Caudate nucleus (tissue), 63 donors: ENCODE measurements at places on chromosomes 3 and 15.

DNA sequence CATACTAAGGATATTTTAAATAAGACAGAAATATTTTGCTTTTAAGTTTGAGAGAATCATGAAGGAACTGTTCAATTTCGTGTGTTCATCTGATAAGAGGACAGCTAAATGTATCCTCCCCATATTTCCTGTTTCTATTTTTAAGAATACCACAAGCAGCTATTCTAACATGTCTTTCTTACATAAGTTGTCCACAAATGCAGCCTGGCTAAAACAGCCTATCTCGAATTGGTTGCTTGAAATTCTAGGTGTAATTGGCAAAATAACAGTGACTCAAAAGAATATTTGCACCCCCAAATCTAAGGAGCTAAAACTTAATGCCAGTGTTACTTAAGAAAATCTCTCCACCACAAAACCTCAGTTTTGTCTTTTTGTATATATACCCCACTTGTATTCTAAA lies 35.0 kb downstream of the BTLA start:
- no peak for DNase-seq

DNA sequence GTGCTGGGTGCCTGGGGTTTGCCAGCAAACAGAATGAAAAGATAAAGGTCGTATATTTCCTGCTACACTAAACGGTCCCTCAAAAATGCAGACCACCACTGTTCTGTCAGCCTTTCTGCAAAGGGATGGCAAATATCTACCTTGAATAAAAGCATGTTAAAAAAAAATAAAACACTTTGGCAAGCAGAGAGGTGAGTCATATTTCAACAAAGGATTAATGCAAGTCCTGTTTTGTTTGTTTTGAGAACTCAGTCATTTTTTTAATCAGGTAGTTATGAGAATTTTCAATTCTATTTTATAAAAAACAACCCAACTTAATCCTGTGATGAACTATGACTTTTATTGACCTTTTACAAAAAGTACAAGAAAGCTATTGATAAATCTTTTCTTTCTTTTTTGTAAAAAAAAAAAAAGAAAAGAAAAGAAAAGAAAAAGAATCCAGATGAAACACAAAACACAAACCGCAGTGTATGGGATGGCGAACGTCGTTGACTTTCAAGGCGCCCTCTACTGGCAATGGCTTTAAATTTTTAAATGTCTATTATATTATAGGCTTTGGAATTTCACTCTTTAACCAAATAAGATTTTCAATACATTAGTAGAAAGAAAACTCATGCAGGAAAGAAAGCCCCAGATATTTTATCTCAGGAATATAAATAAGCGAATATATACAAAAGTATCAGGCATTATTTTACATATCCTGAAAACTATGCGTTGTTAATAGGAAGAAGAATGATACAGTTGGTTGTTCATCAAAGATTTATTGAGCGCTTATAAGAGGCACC lies 87.8 kb downstream of the NCEH1 start:
- DNase-seq, result no peak

DNA sequence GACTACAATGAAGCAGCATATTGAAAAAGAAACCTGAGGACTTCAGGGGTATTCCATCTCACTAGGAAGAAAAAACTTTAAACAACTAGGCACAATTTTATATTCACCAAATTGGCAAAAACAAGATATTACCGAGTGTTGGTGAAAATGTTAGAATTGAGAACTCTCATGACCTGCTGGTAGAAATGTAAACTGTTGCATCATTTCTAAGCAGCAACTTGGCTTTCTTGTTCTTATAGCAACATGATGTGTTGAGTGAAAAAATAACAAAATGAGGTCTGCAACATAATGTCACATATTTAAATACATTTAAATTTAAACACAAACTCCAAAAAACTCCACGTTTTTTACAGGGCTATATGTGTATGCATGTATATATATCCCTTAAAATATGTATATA lies 59.0 kb upstream of the SPPL2A start:
- DNase-seq, result no peak

- no peak for DNase-seq
Observed at GRCh38 chr3:120170223-120170622, 76.0 kb upstream of the GSK3B start.

GRCh38 chr3:100069472-100069871 lies 44.8 kb downstream of the FILIP1L start:
- DNase-seq, result no peak

DNA sequence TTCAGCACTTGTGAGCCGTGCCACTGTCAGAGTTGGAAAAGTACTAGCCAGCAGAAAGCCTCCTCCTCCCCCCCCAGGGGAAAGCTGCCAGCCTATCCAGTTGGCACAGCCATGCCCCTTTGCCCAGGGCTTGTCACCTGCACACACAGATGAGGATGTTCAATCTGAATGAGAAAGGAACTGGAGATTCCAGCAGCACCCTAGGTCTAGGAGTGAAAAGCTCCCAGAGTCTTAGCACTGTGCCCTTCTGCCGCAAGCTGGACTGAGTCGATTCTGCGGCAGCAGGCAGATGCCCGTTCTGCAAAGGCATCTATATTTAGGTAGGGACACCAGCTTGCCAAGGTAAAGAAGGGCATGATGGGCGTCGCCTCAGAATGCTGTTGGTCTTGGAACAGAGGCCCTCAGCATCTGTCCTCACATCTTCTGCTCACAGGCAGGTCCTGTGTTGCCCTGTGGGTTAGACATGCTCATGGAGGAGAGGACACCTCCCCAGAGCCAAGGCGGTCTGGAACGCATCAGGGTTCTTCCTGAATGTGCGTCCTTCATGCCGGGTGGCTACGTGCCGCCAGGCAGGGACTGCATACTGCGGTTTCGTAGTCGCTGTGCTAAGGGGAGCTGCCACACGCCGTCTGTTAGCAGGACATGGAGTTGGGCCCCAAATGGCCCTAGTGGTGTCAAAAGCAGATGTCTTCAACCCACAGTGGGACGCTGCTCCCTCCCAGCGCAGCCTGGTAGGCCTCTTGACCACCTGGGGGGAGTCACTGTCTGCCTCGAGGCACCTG lies 109.5 kb downstream of the VGLL4 start:
- no peak for DNase-seq

DNA sequence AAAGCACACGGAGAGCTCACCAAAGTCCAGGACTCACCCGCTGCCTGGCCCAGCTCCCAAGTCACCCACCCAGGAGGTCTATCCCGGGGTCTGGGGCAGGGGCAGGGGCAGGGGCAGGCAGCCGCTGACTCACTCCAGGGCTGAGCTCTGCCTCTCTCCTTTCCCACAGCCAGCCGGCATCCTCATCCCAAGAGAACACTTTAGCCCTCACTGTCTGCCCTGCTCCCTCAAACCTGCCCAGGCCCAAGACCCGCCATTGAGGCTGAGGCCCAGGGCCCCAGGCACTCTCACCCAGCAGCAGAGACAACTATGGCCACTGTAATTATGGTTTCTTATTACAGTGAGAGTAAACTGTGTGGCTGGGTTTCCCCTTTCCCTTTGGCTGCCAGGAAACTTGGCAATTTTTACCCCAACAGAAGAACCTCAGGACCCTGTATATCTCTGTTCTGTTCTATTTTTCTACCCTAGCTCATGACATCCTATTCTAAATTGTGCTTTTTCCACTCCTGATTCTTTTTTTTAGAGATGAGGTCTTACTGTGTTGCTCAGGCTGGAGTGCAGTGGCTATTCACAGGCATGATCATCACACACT lies 53.0 kb downstream of the IQSEC1 start:
- no peak for DNase-seq

- no peak for DNase-seq
Observed at GRCh38 chr3:44111482-44111881, 130.2 kb upstream of the TOPAZ1 start.

DNA sequence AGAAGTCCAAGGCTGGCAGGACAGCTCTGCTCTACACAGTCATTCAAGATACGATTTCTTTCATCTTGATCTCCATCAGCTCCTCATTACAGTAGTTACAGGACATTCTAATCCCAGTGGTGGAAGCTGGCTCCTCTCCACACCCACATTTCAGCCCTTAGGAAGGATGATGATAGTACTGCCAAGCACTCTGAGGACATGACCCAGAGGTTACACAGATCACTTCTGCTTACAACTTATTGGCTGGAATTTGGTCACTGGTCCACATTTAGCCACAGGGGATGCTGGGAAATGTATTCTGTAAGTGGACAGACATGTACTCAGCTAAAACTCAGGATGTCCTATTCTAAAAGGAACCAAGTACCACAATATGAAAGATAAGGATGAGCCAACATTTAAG lies 77.1 kb downstream of the IQCH start:
- DNase-seq, result no peak

DNA sequence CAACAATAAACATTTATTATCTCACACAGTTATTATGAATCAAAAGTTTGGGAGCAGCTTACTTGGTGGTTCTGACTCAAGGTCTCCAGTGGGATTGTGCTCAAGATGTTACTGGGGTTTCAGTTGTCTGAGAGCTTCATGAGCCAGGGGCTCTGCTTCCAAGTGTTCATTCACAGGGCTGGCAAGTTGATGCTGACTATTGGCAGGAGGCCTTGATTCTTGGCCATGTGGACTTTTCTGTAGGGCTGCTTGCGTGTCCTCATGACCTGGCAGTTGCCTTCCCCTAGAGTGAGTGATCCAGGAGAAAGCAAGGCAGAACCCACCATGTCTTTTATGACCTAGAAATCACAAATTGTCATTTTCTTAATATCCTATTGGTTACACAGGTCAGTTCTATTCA lies 87.2 kb upstream of the TNFAIP8L3 start:
- DNase-seq, result no peak

GRCh38 chr15:24865303-24865702 lies 89.5 kb upstream of the SNRPN start:
- no peak for DNase-seq

- no peak for DNase-seq
Observed at GRCh38 chr15:69032031-69032430, 17.5 kb downstream of the NOX5 start.

DNA sequence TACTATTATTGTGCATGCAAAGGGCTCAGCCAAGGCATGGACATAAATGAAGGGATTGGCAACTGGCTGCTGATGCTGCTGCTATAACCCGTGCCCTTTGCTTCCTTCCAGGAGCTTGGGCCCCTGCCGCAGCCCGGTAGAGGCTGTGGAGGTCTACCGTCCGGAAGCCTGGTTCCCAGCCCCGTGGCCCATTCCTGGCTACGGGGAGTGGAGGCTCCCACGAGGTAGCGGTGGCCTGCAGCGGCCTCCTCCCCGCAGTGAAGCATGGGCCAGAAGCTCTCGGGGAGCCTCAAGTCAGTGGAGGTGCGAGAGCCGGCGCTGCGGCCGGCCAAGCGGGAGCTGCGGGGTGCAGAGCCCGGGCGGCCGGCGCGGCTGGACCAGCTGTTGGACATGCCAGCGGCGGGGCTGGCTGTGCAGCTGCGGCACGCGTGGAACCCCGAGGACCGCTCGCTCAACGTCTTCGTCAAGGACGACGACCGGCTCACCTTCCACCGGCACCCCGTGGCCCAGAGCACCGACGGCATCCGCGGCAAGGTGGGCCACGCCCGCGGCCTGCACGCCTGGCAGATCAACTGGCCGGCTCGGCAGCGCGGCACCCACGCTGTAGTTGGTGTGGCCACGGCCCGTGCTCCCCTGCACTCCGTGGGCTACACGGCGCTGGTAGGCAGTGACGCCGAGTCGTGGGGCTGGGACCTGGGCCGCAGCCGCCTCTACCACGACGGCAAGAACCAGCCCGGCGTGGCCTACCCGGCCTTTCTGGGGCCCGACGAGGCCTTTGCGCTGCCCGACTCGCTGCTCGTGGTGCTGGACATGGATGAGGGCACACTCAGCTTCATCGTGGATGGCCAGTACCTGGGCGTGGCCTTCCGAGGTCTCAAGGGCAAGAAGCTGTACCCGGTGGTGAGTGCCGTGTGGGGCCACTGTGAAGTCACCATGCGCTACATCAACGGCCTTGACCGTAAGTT lies 15.0 kb downstream of the SPSB4 start:
- DNase-seq, result no peak

DNA sequence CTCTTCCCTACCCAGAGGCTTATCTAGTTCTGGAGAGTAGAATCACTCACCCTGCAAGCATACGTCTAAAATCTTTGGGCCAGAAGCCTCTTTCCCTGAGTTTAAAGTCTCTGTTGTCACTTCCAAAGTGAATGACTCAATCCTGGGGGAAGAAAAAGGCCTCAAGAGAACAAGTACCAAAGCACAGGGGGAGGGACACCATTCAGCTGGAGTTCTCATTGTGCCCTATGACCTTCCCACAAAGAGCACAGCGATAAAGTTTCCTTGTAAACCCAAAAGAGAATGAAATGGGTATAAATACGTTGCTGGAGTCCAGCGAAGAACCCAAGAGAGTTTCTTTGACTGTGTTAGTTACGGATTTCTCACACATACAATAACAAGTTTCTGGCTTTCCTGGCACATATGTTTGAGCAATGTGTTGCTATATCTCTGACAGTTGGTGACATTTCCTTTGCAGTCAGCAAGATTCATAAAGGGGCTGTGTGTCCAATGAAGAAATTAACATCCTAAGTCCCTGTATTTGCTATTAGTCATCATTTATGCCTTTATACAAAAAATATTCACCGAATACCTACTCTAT lies 107.3 kb upstream of the PTPRG start:
- DNase-seq, result no peak

GRCh38 chr15:73601451-73602445 lies 31.4 kb downstream of the NPTN start:
- peak; percentile 5 for DNase-seq

DNA sequence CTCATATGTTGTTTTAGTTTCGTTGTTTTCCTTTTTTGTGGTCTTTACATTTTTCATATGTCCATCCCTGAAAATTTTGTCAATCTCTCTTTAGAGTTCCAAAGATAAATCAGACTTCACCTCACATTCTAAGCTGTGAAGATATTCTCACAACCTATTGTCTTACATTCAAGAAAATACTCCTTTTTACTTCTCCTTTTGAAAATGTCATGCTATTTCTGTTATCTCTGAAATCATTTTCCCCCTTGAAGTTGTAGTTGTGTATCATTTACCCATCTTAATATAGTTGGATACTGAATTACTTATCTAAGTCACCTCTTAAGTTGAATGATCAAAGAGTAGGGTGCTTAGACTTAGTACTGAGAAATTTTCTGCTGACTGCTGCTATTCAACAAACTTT lies 74.3 kb downstream of the DCUN1D1 start:
- no peak for DNase-seq

DNA sequence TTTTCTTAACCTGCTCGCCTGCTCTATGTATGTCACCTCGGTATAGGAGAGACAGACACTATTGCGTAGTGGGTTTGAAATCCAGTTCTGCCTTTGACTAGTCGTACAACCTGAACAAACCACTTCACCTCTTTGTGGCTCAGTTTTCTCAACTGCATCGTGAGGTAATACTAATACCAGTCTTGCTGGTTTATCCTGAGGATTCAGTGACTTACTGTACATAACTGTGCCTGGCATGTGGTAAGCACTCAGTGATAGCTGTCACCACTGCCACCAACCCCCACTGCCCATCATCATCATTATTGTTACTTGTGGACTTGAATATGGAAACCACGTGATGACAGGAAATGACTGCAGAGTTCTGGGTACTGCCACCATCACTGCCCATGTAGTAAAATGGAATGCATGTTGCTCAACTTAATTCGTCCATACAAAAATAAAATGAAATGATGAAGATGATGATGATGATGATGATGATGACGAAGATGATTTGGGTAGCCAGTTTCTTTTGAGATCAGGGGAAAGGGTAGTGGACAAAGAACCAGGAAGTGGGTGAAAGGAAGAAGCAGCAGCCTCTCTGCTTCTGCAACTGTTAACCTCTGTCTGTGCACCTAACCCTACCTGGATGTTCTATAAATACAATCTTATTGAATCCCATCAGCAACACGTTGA lies 228.1 kb downstream of the FEZF2 start:
- DNase-seq, result no peak
